ENCODE measurements at places on chromosomes 7 and 10.

- DNase-seq: no peak
Observed at GRCh38 chr10:102812231-102812876, 24.9 kb downstream of the CYP17A1 start.

GRCh38 chr10:31760674-31761081 lies 168.0 kb downstream of the ARHGAP12 start:
- no peak for DNase-seq

DNA sequence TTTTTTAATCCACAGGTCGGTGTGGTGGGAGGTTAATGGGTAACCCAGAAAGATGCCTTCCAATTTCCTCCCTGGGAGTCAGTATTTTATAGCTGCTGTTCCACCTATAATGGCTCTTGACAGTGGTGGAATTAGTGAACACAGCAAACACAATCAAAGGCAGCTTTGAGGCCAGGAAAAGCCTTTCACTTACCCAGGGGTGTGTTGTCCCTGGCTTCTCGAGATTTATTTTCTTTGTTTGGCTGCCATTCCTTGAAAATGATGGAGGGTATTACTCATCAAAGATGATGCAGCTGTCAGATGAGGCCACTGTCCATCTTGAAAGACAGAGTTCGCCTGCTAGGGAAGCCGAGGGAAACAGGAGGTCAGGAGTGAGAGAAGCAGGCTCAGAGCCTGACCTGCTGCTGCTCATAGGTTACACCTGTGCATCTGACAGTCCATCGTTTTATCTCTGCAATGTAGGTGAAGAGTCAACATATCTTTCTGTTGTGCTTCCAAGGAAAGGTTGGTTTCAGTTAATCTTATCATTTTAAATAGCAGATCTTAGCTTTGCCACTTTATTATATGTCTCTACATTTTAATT lies 221.6 kb downstream of the XPNPEP1 start:
- no peak for DNase-seq

- no peak for DNase-seq
Observed at GRCh38 chr7:120039138-120039537, 233.8 kb upstream of the KCND2 start.

DNA sequence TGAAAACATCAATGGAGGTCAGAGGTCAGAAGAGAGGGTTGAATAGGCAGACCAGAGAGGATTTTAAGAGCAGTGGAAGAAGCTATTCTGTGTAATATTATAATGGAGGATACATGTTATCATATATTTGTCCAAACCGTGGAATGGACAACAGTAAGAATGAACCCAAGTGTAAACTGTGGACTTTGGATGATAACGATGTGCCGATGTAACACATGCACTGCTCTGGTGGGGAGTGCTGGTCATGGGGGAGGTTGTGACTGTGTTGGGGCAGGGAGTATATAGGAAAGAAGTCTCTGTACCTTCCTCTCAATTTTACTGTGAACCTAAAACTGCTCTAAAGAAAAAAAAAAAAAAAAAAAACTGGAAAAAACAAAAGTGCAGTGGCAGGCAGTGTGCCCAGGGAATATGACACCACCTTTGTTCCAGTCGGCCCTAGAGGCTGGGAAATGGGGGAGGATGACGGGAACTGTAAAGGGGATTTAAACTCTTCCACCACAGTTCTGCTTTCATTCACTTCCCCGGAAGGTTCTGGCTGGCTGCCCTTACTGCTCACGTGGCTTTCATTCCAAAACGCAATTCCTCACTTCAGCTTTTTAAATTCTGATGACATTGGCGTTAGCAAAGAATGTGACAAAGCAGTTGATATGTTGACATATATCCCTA lies 113.7 kb upstream of the ANKRD1 start:
- DNase-seq: no peak

- DNase-seq: no peak
Observed at GRCh38 chr7:16484453-16485158, 19.1 kb upstream of the SOSTDC1 start.

DNA sequence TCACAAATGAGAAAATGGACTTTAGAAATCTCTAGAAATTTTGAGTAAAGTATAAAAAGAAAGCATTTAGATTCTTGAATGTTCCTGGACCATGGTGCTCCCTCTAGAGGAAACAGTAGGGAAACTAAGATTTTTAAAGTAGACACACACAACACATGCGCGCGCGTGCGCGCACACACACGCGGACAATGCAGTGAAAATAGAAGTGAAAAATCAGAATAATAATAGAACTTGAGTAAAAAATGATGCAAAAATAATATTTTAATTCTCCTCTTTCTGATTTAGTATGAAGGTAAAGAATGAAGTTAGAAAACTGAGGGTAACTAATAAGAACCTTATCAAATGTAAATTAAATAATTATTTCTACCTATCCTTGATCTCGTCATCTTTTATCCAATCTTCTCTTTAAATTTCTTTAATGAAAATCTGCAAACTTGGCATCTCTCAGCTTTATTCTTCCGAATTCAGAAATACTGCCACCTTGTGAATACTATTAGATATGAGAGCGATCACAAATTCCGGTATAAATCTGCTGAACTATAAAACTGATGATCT lies 117.0 kb upstream of the AMPH start:
- DNase-seq: no peak

GRCh38 chr10:78747401-78748234 lies 321.1 kb upstream of the ZMIZ1 start:
- DNase-seq: no peak

DNA sequence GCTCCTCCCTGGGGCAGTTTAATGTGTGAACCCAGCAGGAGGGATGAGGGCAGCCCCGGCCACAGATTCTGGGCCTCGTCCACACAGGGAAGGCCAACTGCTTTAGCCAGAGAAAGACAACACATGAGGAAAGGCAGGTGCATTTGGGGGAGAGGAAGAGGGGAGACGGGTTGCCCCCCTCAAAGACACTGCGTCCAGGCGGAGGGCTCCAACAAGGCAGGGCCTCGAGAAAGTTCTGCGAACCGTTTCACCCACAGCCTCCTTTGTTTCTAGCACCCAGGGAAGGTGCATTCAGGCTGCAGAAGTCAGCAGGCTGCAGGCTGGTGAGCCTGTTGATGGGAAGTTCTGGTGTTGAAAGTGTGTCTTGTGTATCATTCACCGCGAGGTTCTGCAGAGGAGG lies 10.1 kb downstream of the FOXL3 start:
- DNase-seq: no peak

DNA sequence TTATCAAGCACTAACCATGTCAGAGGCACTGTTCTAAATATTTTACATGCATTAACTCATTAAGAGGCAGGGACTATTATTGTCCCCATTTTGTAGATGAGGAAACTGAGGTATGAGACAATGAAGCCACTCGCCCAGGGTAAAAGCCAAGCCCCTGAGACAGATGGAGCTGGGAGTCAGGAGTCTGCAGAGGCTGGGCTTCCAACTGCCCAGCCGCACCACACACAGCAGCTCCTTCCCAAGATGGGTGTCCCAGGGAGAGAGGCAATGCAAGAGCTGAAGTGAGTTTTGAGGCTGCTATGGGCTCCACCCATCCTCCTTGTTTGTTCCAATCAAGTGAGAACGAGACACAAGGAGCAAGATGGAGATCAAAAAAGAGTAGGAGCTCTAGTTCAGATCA lies 244.2 kb downstream of the KCNMA1 start:
- no peak for DNase-seq

GRCh38 chr10:8591640-8592039 lies 537.2 kb downstream of the GATA3 start:
- no peak for DNase-seq

DNA sequence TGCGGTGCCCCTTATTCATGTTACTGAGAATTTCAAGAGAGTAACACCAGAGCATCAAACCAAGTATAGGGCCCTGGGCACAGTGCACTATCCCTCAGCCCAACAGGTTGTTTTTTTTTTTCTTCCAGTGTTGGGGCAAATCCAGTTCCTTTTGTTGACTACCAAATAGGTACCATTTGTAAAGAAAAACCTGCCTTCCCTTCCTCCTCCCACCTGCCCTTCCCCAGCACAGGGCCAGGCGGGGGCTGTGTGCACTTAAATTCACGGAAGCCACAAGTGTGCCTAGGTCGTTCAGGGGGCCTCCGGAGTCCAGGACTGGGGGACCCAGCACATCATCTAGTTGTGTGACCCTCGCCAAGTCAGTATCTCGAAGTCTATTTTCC lies 595 bp upstream of the SFXN4 start:
- DNase-seq: no peak

DNA sequence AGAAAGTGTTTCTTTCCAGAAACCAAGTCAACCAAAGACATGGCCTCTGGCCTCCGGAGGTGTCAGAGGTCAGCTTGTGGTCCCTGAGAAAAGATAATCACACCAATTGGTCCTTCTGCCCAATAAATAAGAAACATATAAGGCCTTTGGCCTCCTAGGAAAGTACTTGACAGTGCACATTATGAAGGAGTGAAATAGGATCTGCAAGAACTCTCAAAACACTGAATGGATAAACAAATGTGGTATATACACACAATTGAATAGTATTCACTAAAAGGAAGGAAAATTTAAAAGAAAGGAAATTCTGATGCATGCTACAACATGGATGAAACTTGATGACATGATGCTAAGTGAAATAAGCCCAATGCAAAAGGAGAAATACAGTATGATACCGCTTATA lies 35.4 kb upstream of the NRF1 start:
- no peak for DNase-seq

DNA sequence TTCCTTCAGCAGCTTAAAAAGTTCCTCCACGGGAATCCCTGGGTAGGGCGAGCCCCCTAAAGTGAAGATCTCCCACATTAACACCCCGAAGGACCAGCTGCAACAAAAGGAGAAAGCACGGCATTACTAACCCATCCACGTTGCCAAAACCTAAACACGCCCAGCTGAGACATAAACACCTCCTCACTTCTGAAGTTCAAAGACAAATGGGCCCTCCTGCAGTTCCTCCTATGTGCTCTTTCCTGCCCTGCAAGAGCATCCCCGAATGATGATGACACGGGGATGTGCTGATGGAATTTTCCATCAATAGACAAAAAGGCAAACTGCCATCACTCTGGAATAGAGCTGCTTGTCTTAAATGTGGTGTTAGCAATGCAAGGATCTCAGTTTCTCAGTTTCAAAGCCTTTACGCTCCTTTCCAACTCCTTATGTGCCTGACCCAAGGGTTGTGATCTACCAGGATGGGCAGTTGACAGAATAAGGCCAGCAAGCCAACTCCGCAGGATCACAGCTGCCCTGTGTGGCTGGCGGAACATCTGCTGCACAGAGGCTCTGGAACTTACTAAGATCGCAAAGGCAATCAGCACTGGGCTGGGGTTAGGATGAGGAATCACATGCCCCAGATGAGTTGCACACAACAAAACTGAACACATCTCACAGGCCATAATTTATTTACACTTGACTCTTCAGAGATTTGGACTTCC lies 112.7 kb downstream of the FGFR2 start:
- DNase-seq: no peak

- DNase-seq: no peak
Observed at GRCh38 chr7:80785961-80786536, 132.8 kb downstream of the SEMA3C start.

DNA sequence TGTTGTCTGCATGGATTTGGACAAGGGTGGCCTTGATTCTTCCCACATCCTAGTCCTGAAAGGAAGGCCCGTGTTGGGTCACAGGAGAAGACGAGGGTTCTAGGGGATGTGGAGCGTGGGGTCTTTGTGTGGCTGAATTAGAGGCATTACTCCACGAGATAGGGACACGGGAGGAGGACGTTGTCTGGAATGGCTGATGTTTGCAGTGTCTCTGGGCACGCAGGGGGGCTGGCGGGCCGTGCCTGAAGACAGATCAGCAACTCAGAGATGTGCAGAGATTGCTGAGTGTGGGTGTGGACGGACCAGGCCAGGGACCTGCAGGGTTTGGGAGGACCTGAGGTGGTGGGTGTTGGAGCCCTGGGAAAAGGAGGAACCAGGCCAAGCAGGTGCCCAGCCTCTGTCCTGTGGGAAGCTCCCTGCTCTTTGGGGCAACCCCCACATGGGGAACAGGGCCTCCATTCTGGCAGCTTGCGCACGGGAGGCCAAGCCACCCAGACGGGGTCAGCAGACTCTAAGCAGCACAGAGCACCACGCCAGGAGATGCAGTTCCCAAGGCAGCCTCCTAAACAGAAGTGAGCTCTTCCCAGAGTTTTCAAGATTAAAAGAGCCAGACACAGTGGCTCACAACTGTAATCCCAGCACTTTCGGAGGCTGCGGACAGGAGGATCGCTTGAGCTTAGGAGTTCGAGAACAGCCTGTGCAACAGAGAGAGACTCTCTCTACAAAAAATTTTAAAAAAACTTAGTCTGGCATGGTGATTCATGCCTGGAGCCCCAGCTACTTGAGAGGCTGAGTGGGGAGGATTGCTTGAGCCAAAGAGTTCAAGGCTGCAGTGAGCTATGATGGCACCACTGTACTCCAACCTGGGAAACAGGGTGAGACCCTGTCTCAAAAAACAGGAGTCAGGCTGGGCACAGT lies 71.0 kb upstream of the GTF2I start:
- no peak for DNase-seq

DNA sequence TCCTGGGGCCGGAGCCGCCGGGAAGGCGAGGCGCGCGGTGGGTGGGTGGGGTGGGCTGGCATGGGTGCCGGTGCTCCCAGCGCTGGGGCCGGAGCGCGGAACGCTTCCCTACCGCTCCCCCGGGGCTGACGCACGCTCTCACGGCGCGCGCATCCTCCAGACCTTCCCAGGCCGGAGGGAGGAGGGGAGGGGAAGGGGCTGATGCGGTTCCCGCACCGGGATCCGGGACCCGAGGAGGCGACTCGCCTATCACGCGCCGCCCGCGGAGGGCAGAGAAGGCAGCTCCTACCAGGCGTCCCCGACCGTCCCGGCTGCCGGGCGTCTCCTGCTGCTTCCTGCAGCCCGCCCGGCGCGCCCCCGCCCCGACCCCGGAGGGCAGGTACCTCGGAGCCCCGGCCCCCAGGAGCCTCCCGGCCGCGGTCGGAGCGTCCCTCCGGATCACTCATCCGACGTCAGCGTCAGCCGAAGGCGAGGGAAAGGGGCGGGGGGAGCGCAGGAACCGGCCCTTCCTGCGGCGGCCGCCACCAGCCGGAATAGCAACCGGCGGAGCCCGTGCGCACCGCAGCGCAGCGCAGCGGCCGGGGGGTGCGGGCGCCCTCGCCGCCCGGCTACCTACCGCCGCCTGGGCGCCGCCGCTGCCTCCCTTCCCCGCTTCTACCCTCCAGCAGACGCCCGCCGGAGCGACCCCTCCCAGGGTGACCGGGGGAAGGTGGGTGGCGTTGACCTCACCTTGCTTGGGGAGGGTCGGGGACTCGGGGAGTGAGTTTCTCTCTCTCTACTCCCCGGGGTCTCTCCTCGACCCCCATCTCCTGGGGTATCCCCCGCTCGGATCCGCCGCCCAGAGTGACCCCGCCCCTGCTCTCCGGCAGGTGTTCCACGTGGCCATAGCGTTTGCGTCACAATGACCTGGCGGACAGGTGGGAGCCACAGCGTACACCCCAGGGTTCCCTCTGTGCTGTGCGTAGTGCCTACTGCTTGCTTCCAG lies at the start of gene ICA1:
Gene ICA1 (minus strand): TSS at position 457 of the 985 bp plus-strand sequence. CDS start 26,241 bp downstream, outside the sequence.
- no peak for DNase-seq

All from CD4-positive, alpha-beta T cell treated with Interleukin-6 at 100 ng/mL for 8 hours (primary cell).